ENCODE measurements at places on chromosomes 7 and 10.

GRCh38 chr7:51009716-51010496, 227.2 kb upstream of the GRB10 start:
- DNase-seq: no peak

- no peak for DNase-seq
Measured at GRCh38 chr7:20310963-20311742, 19.5 kb upstream of the ITGB8 start.

DNA sequence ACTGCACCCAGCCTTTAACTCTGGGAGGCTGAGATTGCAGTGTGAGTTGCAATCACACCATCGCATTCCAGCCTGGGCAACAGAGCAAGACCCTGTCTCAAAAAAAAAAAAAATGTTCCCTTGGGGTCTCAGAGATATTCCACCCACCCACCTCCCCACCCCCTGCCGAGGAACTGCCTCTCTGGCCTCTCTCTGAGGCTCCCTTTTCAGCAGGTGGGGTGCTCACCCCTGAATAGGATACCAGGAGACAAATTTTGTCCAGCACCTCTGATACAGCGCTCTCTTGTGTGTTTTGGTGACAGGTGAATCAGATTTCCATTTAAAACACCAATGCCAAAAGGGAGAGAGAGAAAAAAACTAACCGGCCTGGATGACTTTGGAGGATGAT, 92.6 kb upstream of the KIF5B start:
- no peak for DNase-seq

- DNase-seq: peak; percentile 9
Measured at GRCh38 chr10:130470286-130470685, 334.1 kb downstream of the GLRX3 start.

- no peak for DNase-seq
Measured at GRCh38 chr7:24734306-24734705, 23.0 kb downstream of the GSDME start.

- no peak for DNase-seq
Measured at GRCh38 chr10:68562661-68563570, 2.8 kb downstream of the TET1 start.

GRCh38 chr7:128939075-128939860, 1.5 kb downstream of the IRF5 start:
- DNase-seq: no peak

DNA sequence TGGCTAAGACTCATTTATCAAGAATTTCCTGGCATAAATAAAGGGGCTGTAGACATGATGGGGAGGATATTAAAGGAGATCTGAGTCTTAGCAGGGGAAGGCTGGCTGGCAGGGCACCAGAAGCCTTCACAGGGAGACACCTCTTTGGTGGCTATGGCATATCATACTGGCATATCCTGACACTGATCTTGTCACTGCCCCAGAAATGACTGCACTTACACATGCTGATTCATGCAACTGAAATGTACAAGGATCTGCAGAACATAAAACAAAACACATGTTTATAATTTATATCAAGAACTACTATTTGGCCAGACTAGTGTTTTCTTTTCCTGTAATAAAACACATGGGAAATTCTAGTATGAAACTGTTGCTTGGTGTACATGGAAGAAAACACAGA, 5.5 kb upstream of the LIPN start:
- DNase-seq: no peak

DNA sequence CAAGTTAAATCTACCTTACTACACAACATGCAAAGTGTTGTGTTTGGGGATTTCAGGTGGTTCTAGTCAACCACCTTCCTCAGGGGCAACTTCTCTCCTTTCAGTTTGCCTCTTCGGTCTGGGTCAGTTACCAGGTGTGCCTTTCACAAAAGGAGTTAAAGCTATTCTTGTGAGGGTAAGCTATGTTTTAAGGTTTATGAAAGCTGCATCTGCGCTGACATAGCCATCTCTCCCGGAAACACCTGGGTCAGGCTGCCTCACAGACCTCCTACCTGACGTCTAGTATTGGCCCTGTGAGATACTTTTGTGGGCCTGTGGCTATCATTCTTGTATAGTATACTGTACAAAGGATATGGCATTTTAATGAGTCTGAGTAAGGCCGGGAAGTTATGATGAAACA, 67.7 kb upstream of the ITGA8 start:
- DNase-seq: no peak

GRCh38 chr10:77056650-77057049, 581.0 kb downstream of the KCNMA1 start:
- DNase-seq: no peak

DNA sequence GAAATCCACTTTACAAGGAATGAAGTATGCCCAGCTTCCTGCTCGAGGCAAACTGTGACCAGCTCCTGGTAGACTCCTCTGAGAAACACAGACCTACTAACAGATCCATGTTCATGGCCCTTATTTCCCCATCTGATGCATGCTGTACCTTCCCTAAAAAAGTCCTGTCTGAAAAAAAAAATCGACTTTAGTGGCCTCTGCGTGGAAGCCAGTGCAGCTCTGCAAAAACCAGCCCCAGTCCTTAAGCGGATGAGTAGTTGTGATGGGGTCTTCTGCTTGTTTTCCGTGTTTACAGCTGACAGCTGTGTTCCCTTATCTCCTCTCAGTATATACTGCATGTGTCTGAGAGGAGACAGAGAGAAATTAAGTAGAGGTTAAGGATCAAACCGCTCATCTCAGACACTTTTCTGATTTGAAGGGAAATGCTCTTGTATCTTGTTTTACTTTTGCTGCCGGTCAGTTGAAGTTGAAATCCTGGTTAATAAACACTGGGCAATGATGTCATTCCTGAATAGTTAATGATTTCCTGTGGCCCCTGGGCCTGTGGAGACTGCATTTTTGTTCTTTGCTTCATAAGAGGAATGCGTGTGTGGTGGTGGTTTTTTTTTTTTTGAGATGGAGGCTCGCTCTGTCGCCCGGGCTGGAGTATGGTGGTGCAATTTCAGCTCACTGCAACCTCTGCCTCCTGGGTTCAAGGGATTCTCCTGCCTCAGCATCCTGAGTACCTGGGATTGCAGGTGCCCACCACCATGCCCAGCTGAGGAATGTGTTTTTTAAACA, 67.6 kb downstream of the DOCK1 start:
- no peak for DNase-seq

DNA sequence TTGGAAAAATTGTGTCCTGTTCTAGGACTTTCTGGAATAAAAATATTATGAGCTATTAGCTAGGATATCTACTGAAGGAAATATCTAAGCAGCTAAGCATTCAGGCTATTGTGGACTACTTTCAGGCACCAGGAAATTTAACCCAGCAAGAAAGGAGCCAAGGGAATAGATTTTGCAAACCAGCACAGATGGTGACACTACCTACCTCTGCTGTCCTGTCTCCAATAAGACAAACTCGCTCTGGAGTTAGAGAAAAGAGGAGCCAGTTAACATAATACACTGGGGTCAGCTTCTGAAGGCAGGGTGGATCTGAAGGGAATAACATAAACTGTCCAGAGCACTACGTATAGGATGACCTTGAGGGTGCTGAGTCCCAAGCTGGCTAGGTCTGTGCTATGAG, 223.7 kb upstream of the PRSS58 start:
- no peak for DNase-seq

Measured in left forelimb (tissue), 1 donor.